Activated CD4-positive, CD25-positive, alpha-beta regulatory T cell treated with anti-CD3 and anti-CD28 coated beads, Interleukin-2, amount 50 U/mL, for 16 hours (primary cell): ENCODE measurements at places on chromosomes 13 and 19.

- peak; percentile 82 for DNase-seq
These were observed 109.5 kb upstream of the DOCK9 start for GRCh38 chr13:99087098-99087953.

GRCh38 chr19:571566-571974, 826 bp upstream of the BSG start:
- no peak for DNase-seq

DNA sequence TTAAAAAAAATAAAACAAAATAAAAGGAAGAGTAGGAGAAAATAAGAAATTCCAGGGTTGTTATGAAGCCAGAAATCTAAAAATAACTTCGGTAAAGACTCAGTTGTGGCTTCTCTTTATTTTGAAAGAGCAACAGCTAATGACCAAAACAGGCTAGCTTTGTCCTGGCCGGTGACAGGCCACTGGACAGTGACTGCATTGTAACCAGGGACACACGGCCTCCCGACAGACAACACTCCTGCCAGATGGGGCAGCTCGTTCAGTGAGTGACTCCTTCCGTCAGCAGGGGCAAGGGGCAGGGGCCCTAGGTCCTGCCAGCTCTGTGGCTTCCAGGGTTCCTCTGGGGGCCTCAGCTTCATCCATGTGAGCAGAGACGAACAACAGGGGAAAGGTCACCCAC, 173.4 kb downstream of the KATNAL1 start:
- no peak for DNase-seq

- DNase-seq, result no peak
These were observed 4.0 kb upstream of the HOOK2 start for GRCh38 chr19:12779162-12779993.

DNA sequence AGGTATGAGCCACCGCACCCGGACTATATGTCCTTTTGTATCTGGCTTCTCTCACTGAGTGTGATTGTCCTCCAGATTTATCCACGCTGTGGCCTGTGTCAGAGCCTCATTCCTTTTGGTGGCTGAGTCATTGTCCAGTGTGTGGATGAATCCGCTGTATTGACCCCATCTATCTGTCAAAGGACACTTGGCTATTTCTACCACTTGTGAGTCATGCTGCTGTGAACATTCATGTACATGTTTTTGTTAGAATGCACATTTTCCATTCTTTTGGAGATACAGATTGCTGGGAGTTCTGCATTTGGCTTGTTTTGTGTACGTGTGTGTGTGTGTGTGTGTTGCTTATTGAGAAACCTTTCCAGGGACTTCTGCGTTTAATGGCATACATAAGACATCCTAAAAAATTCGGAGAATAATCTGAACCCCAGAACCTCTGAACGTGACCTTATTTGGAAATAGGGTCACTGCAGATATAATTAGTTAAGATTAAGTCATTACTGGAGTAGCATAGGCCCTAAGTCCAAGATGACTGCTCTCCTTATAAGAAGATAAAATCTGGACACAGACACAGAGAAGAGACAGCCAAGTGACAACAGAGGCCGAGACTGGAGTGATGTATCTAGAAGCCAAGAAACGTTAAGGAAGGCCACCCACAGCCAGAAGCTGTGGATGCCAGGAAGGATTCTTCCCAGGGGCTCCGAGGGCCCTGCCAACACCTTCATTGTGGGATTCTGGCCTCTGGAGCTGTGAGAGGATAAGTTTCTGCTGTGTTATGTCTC, 4.9 kb upstream of the GIPC3 start:
- no peak for DNase-seq

DNA sequence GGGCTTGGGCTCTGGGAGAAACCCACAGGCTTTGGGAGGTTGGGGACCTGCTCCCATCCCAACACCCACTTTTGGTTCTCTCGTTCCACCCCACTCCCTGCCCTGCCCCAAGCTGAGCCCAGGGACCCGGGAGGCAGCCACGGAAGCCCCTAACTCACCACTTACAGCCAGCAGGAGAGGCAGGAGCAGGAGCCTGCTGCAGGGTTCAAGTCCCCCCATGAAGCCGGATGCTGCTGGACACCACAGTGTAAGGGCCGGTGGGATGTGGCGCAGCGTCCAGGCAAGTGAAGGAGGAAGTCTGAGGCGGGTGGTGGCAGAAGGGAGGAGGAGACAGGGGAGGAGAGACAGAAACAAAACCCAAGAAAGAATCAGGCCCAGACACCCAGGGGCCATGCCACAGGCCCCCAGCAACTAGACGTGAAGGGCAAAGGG, at the start of gene TYROBP:
Gene TYROBP (minus strand): TSS at position 286 of the 432 bp plus-strand sequence. CDS start 67 bp downstream, at position 219.
- DNase-seq, result no peak

- no peak for DNase-seq
These were observed 286.3 kb downstream of the POU4F1 start for GRCh38 chr13:78317030-78317429.

DNA sequence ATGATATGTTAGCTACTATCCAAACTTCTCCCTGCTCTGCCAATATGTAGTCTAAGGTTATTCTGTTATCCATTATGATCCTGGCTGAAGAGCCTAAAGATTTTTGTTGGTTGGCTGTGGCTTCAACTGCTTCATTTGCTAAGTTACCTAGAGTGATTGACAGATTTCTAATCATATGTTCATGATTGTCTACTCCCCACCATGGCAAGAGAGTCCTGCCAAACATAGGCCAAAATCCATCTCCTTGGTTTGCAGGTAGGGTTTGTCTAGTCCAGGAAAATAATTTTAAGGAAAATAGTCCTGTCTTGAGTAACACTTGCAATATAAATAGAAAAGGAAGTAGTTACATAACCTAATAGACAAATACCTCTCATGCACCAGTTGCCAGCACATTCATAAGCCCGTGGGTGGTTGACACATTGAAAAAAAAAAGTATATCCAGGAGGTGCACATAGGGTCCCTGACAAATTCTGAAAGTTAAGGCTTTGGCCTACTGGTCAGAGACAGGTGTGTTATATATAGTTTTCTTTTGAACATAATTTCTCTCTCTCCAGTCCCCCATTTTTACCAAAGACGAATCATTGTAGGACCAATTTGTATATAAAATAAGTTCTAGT, 5.4 kb upstream of the CBY2 start:
- DNase-seq, result no peak

GRCh38 chr19:31340042-31341025, 8.9 kb downstream of the TSHZ3 start:
- DNase-seq, result no peak

GRCh38 chr19:720345-721160, 11.8 kb downstream of the PALM start:
- DNase-seq, result no peak

- DNase-seq, result no peak
These were observed 7.9 kb downstream of the PIP5K1C start for GRCh38 chr19:3692141-3693024.
